ENCODE measurements at places on chromosomes 1 and 21.

DNA sequence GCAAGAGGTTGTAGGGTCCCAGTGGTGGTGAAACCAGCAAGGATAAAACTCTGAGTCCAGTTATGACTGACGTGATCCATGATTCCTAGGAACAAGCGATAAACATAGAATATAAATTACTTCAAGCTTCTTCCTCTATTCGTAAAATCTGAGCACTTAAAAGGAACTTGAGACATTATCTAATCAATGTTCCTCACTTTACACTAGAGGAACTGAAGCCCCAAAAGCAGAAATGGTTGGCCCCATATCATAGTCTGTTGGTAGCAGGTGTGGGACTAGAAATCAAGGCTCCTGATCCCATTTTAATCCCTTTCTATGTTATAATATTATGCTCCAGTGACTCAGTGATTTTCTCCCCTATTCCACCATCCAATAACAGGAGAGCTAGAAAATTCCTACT is 21.9 kb upstream of the MNDA start:
- no peak for DNase-seq

GRCh38 chr1:237873487-237874211 is 17.1 kb downstream of the ZP4 start:
- no peak for DNase-seq

DNA sequence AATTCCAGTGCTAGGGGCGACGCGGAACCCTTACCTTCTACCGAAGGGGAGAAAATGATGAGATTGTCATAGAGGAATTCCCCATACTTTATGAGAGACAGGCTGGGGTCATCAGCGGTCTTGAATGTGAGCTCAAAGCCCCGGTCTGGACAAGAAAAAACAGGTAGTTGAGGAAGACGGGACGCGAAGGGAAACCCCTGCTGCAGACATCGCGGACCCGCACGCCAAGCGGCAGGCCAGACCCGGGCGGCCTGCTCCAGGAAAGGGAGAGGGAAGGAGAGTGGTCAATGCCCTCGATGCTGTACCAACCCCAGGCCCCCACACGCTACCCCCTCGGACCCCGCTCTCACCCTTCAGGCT is 342 bp downstream of the DDOST start:
- DNase-seq = no peak

DNA sequence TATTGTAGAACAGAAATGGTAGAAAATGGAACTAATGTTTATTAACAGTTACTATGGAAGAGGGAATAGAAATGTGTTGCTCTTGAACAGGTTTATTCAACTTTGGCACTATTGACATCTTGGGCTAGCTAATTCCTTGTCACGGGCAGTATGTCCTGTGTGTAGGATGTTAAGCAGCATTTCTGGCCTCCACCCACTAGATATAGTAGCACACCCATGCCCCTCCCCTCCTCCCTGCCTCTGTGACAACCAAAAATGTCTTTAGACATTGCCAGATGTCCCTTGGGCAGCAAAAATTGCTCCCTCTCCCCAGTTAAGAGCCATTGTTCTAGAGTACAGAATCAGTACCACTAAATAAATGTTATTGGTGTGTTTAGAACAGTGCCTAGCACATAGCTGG is 91.4 kb upstream of the TPTE start:
- DNase-seq = no peak

DNA sequence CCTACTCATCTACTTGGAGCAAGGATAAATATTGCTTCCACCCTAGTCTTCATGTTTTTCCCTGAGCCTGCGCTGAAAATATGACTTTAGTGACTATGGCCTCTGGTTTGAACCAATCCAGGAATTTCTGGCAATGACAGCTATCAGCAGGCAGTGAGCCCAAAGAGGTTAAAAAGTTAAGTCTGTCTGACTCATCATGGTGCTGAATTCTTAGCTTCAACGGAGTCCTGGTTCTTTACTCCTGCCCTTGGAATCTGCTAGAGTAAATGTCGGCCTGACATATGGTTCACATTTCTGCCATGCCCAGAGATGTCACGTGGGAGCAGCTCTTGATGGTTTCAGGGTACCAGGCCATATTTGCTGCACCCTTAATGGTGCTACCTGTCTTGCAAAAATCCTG is 351.6 kb upstream of the PLXNA2 start:
- DNase-seq = no peak

Measured in eye (tissue), 1 donor.